NCI-H146 (cell line): ENCODE measurements at places on chromosomes 7 and 10.

DNA sequence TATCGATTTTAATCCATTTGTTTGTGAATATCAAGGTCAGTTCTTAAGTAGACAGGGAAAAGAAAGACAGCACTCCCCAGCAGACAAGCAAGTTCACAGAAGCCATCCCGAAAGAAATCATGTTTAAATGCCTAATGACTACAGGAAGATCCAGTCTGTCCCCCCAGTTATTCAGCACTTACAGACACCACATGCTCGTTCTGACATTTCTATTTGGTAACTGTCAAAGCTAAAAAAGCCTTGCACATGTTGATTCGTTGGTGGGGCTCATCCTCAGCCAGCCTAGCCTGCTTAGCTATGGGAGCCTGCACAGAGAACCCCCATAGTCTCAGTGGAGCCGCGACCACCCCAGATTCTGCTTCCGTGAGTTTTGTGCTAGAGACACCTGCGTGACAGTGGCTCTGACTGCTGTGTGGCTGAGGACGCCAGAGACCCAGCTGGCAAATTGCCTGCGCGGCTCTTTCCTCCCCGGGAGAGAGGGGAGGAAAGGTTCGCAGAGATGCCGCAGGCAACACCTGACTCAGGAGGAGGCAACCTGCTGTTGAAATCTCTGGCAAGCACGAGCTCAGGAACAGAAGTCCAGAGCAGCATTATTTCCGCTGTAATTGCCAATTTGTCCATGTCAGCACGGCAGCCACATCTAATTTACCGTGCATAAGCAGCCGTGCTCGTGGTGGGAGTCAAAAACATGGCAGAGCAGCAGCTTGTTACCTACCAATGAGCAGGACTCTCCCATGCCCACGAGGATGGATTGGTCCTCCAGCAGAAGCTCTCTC is 194.2 kb downstream of the GPAM start:
- no peak for DNase-seq

DNA sequence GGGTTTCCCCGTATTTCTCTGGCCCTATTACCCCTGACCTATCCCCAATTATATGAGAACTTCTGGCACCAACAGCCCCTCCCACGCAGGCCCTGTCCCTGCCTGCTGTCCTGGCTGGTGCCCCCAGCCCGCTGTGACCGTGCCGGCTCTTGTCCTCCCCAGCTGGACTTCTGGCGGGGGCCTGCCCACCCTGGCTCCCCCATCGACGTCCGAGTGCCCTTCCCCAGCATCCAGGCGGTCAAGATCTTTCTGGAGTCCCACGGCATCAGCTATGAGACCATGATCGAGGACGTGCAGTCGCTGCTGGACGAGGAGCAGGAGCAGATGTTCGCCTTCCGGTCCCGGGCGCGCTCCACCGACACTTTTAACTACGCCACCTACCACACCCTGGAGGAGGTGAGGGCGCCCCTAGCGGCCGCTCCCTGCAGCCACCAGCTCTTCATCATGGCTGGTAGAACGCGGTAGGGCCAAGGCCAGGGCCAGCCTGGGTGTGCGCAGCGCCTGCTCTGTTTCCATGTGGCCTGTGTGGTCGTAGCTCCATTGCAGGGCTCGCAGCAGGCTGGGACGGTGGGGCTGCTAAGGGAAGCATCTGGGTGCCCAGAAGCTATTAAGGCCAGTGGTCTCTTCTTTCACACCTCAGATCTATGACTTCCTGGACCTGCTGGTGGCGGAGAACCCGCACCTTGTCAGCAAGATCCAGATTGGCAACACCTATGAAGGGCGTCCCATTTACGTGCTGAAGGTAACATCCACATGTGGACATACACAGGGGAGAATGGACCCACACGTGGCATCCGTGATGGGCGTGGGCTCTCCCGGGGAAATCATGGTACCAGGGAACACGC is 1.4 kb downstream of the CPA1 start:
- DNase-seq = no peak

DNA sequence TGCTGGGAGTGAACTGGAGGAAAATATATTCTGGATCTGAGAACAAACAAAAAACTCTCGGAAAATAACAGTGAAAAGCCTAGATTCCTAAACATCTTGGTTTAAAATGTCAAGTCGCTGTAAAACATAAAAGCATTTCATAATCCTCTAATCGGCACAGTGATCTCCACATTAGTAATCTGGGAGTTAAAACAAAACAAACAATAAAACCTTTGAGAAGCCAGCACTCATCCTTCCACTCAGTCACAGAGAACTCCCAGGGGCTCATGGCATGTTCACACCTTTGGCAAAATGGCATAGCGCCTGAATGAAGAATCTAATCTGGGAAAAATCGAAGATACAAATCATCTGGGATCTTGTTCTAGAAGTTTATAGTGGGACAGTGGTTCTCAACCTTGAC is 24.1 kb upstream of the HPS1 start:
- DNase-seq = no peak

DNA sequence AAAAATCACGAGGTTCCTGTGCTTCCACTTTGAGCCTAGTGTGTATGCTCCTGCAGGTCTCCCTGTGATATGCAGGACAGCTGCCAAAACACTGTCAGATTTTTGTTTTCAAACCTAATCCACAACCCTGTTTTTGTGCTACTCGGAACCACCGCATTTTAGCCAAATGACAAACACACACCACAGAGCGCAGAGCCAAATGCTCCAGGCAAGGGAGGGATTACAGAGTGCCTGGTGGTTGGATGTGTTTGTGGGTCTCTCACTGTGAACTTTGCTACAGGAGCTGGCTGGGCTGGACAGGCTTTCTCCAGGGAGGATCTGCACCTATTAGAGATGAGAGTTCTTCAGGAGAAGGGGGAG is 5.7 kb upstream of the RBM28 start:
- DNase-seq = no peak

- DNase-seq = no peak
Measured at GRCh38 chr7:16083931-16084330, 337.4 kb downstream of the CRPPA start.

GRCh38 chr7:117950601-117951260 is 77.5 kb upstream of the CTTNBP2 start:
- no peak for DNase-seq

DNA sequence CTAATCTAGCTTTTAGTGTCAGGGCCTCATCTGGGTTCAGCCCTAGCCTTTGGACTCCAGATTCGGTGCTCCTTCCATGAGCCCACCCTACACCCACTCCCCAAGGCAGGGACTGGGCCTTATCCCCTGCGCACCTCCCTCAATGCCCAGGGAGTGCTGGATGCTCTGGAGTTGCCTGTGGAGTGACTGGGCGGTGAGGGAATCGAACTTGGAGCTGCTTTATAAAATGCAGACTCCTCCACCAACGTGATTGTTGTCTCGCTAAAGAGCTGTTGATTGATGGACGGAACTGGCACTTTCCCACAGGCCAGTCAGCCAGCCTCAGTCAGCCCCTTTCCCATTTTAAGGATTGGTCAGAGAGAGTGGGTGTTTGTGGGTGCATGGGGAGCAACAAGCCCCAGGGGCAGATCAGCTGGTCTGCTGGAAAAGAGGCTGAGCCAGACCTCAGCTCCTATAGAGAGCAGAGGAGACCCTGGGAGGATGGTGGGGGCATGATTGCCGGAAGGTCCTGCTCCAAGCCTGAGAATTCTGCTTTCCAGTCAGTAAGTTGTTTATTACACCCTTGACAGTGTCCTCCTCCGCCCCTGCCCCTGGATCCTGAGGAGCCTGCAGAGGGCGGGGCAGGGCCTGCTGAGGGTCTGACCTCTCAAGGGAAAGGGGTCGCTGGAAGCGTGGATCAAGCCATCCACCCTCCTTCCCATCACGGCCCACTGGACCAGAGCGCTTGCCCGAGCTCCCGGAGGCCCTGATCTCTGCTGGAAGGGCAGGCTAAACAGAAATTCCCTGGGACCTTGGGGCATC is 16.7 kb downstream of the UNC5B start:
- DNase-seq = no peak

DNA sequence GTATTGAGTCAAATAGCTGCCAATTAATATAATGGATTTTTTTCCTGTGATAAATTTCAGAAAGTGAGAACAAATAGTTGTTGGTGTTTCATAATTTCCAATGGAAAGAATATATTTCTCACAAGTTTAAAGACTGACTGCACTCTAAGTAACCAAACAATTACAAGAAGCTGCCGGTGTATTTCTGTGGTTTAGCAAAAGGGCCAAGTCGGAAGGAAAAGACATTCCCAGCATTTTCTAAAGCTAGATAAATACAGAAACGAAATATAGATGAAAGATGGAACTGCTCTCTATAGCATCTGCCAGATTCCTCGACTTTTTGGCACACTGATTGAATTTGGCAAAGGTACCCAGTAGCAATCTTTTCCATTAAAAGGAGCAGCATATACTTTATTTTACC is 92.7 kb upstream of the MKX start:
- no peak for DNase-seq

DNA sequence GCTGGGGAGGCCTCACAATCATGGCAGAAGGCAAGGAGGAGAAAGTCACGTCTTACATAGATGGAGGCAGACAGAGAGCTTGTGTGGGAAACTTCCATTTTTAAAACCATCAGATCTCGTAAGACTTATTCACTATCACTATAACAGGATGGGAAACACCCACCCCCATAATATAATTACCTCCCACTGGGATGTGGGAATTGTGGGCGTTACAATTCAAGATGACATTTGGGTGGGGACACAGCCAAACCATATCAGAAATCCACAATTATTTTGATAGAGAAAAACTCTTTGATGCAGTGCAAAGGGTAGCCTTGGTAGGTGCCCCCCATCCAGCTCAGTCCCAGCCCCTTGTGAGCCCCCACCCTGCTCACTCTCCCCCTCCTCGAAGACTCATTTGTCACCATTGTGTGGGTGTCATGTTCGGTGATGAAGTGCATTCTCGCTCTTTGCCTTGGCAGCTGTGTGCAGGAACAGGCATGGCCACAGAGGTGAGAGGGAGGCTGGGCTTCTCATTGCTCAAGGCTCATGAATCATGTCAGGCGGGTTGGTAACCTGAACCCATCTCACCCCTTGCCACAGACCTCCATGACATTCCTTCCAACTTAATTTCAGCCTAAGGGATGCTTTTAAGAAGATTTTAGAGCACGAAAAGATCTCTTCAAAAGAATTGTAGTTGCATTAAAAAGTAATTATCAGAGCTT is 75.9 kb downstream of the BUB3 start:
- DNase-seq = no peak

DNA sequence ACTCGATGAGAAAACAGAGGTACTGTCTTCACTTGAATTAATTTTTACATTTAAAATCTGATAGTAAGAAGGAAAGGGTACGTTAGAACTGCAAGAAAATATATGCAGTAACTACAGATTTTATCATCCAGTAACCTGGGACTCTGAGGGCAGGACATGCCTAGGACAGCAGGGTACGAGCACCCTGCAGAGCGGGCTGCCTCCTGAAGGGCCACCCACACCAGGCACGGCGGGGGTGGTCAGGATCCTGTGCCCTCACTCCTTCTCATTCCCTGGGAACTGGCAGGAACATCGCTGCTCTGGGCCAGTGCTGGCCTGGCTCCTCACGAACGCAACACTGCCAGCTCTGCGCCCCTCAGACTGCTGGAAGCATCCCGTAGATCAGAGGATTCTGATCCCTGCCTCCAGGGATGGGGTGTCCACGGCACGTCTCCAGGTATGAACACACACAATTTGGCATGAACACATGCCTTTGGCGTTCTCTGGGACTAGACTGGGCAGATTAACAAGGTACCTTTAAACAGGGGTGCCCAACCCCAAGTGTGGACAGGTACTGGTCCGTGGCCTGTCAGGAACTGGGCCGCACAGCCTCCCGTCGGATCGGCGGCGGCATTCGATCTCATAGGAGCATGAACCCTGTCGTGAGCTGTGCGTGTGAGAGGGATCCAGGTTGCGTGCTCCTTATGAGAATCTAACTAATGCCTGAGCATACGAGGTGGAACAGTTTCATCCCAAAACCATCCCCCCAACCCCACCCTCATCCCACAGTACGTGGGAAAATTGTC is 99.3 kb upstream of the FAM20C start:
- no peak for DNase-seq

DNA sequence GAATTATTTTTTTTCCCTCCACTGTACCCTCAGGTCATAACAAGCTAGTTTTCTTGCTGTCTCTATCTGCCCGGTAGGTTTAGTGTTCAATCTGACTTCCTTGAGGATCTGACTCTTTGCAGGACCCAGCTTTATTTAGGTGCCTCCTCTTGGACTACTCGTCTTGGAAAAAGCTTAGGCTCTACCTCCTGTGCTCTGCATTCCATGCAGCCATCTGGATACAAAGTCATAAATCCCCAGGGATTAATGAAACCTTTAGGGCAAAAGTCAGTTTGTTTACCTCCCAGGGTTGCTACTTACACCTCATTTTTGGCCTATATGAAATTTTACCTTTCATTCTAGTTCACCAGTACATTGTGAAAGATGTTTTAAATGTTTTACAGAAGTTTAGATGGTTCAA is 8.0 kb downstream of the STAG3 start:
- DNase-seq = no peak

DNA sequence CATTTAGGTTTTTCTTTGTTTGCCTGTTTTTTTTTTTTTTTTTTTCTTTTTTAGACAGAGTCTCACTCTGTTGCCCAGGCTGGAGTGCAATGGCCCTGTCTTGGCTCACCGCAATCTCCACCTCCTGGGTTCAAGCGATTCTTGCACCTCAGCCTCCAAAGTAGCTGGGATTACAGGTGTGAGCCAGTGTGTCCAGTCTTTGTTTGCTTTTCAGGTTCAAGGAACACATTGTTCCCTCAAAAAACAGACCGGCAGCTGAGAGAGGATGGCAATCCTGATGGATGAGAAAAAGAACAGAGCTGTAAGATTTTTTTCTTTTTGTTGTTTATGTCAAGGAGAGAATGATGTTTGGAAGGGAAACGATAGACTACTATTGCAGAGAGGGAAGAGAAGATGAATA is 23.3 kb upstream of the RHOBTB1 start:
- peak; percentile 56 for DNase-seq

DNA sequence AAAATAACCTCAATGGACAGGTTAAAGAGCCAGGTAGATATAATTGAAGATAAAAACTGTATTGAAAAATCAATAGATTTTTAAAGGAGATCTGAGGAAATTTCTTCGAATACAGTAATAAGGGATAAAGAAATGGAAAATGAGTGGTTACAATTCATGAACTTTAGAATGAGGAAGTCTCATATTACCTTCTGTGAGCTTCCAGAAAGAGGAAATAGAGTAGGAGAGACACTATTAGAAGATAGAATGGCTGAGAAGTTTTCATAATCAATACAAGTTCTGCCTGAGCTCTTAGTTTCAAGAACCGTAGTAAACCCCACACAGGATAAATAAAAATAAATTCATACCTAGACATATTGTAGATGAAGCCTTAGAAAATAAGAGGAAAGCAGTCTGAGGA is 11.5 kb downstream of the SDK1 start:
- no peak for DNase-seq

- peak; percentile 57 for DNase-seq
Measured at GRCh38 chr7:152624228-152624627, 51.7 kb downstream of the XRCC2 start.

- peak; percentile 61 for DNase-seq
Measured at GRCh38 chr10:12422189-12422588, 72.8 kb downstream of the CAMK1D start.

DNA sequence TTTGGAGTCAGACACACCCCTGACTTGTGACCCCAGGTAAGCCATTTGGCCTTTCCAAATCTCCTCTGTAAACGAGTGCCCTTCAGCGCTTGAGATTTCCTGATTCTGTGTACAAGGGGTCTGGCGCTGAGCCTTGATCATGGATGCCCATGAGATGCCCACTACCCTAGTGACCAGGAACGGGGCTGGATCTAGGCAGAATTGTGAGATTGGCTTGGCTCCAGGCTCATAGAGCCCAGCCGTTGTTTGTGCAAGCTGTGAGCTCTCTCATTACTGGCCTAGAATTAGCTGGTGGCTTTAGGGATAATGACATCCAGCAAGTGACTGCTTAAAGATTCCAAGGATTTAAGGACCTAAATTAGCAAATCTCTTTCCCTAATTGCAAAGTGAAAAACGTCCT is 84.9 kb downstream of the CAMK1D start:
- peak; percentile 74 for DNase-seq
